ENCODE measurements at places on chromosomes 5 and 9.

DNA sequence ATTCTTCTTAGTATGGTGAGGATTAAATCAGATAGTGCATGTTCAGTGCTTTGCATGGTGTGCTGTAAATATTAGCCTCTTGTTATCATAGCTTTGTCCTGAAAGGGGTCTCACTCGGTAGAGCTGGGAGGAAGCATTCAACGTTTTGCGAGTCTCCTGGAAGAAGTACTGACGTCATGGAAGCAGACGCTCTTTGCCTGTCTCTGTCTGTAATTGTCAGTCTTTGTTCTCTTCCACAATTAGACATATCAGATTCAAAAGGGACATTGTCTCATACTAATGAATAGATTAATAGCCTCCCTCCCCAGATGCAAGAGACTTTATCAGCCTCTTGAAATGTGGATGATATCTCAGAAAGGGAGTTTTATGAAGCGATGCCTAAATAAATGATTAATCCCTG, 91.8 kb upstream of the CXCL14 start:
- DNase-seq = no peak

DNA sequence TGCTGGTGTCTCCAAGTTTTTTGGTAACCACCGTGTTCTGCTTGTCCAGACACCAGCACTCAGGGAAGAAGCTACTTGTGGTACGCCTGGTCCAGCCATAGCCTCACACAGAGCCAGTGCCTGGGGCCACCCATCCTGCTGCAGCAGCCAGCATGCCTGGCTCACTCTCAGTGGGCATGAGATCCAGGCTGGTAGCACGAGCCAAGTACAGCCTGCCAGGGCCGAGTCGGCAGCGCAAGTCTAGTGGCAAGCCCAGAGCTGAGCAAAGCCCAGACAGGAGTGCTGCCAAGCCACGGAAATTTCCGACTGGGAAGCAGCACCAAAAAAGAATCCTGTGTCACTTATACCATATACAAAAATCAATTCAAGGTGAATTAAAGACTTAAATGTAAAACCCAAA, 36.3 kb upstream of the FBXL17 start:
- DNase-seq = peak; percentile 74

DNA sequence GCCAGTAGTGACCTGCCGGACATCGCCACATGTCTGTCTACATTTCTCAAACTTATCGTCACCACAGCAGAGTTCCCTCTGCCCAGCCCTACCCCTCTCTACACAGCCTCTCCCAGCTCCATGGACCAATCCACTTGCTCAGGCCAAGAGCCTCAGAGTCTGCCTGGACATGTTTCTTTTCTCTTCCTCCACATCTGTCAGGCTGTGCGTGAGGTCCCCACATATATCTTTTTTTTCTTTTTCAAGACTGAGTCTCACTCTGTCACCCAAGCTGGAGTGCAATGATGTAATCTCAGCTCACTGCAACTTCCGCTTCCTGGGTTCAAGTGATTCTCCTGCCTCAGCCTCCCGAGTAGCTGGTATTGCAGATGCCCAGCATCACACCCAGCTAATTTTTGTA, 62.7 kb upstream of the GGTA1 start:
- no peak for DNase-seq

DNA sequence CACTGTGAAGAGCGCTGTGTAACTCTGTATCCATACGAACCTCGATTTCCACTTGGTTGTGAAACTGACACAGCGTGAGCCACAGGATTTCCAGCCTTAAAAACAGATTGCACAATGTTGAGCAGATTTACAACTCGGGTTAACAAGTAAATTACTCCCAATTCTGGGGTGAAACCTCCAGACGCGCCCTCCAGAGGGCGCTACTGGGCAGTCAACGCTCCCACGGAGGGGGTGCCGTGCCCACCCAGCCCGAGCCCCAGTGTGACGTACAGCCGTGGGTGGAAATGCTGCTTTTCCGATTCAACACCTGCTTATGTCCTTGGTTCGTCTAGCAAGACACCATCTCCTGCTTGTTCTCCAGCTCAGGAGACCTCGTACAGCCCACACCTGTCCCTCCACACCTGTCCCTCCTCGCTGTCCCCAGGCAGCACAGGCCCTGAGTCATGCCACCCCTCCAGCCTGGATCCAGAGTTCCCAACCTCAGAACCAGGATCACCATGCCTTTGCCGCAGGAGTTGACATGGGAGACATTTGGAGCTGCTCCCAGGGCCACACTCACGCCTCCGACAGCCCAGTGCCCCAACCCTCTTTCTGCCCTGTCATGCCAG, 34.4 kb upstream of the SLC6A3 start:
- no peak for DNase-seq

GRCh38 chr5:116396476-116397099, 178.0 kb downstream of the SEMA6A start:
- no peak for DNase-seq

- peak; percentile 14 for DNase-seq
These were observed 53.9 kb downstream of the AHRR start for GRCh38 chr5:375336-375920.

DNA sequence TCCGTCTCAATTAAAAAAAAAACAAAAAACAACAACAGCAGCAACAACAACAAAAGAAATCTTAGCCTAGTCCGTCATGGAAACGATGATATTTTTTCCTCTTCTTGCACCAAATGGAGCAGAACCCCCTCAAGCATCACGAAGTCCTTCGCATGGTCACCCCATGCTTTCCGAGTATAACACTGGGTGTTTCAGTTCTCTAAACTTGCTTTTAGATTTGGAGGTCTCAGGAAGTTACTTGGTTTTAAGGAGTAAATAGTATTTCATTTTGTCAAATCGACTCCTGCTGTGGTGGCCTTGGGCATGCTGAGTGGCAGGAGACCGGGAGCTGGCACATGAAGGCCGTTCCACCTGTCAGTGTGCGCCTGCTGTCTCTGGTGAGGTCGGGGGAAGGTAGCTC, 118.5 kb upstream of the CACNA1B start:
- no peak for DNase-seq

DNA sequence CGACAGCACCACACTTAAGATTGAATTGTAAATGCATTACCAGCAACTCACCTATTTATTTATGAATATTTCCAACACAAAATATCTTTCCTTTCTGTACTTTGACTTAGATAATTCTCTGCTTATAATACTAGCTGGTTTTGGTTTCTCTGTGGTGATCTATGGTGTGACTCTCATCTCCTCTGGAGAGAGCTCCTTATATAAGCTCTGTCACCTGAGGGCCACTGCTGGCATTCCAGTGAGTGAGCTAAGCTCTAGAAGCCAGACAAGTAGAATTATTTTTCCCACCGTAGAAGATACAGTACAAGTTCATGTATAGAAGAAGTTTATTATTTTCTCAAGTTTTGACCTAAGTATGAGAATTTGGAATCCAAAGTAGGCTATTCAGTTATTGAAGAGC, 111.5 kb downstream of the CDC42SE2 start:
- no peak for DNase-seq

DNA sequence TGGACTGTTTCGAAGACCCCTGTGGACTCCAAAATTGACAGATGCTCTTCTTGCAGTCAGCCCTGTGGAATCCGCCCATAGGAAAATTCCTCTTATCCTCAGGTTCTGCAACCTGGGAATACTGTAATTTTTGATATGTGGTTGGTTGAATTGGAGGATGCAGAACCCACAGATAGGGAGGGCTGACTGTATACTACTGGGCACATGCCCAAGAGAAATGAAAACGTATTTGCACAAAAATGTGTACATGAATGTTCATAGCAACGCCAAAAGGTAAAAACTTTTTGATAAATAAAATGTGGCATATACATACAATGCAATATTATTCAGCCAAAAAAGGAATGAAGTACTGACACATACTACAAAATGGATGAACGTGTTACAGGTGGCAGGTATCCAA, 1.9 kb upstream of the SNAPC3 start:
- DNase-seq = no peak

DNA sequence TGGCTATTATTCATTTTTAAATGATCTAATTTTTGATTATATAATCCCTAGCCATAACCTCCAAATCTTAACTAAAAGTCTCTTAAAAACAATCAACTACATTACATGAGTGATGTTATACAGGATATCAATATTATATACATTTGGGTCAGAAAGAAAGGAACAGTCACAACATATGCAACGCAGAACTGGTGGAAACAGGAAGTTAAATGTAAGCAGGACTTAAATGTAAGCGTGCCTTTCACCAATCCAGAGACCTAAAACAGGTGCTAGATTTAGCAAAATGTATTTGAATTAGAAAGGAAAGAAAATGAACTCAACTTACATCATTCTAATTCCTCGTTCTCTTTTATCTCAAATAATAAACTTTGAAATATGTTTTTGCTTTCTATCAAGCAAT, 738.5 kb downstream of the PTPRD start:
- DNase-seq = no peak

DNA sequence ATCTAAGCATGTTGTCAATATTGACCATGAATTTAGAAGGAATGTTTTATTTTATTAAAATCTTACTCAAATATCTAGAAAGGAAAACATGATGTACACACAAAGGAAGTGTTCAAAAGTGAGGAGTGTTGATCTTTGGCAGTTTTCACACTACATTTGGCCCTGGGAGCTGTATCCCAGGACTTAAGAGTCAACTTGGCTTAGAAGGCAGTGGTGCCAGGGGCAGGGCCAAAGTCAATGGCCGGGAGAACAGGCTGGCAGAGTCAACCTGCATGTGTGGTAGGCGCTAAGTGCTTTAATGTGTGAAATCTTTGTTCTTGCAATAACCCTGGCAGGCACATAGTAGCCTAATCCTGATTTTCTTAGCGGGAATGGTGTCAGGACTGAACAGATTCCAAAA, 228.4 kb downstream of the TENT4A start:
- no peak for DNase-seq

GRCh38 chr5:158511454-158511853, 588.3 kb downstream of the EBF1 start:
- DNase-seq = no peak

DNA sequence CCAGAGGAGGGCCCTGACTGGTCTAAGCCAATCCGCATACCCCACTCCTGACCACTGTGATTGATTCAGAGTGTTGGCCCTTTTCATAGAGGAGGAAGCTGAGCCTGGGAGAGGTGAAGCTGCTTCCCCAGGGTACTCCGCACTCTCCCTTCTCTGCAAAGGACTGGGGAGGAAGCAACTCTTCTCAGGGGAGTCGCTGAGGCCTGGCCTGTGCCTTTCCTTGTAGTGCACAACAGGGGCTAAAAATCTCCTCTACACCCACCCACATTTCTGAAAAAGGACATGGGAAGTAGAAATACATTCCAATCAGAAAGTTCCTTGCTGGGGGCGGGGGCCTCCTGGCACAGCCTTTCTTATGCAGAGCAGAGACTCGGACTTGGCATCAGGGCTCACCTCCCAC, 22.2 kb downstream of the AK8 start:
- DNase-seq = no peak

DNA sequence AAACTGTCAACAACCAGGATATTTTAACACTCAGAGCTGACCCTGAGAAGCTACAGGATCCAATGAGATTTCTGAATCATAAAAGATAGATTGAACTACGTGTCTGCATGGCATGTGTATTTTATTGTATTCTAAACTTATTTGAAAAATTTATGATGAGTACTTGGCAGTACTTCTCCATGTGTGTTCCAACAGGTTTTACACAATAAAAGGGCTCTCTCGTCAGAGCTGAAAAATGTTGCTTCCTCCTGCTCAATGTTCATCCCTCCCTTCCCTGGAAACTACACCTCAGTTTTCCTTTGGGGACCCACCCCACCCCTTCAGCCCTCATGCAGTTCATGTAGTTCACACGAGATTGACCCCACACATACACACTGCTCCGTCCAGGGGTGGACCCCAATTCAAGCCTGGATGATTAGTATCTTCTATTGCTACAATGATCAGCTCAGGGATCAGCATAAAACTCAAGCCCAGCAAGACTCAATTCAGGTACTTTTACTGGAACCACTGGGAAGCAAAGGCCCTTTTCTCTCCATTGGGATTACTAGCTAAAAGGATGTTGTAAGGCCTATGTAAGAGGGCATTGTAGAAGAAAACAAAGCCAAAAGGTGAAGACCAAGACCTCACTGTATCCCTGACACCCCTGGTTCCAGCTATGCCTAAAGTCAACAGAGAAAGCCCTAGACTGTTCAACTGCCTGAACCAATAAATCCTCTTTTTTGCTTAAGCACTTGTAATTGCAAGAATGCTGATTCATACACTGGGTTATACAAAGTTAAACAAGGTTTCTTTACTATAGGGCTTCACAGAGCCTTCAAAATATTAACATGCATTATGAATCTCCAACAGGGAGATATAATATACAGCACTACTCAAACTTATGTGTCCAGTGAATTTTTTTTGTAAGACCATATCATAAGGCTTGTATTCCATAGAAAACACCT, 112.6 kb downstream of the SAXO1 start:
- DNase-seq = no peak

DNA sequence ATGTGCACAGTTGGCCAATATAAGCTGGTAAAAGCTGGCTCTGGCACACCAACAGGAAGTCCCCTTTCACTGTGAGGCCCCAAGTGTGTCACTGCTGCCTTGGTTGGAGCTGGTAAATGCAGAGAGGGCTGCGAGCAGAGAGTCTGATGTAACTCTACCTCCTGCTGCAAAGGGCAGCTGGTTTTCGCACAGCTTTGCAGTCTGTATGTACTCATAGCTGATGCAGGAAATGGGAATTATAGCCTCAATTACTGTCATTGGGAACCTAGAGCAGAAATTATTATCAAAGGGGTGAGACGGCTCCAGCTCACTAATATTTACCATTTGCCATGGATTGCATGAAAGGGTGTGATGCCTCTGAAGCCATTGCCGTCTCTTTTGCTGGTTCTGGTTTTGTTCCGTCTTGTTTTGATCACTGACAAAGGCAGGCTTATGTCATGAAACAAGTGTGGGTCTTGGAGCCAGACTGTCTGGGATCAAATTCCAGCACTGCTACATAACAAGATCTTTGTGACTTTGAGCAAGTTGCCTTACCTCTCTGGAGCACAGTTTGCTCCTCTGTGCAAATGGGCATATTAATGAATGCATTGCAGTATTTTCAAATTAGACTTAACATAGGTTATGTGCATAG, 124.3 kb upstream of the SLC25A48 start:
- no peak for DNase-seq

- no peak for DNase-seq
These were observed 4.0 kb downstream of the PCDHGC3 start for GRCh38 chr5:141479776-141480175.

DNA sequence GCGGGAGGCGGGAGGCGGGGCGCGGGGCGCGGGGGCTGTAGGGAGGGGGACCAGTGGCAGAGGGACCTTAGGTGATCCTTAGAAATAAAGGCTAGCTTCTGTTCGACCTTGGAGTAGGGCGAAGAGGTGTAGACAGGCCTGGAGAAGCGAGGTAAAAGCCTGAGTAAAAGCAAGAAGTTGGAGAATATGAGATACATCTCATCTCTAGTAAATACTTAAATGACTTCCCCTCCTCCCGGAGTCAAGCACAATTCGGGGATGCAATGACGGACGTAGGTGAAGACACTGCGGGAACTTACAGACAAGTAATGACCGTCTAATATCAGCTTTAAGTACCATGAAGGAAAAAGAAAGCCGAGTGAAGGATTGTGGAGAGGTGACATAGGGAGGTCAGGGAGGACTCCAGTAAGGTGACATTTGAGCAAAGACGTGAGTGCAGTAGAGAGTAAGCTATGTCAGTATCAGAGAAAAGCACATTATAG, 466 bp downstream of the SMC2 start:
- DNase-seq = no peak

GRCh38 chr9:134321946-134322741, 4.1 kb upstream of the RXRA start:
- peak; percentile 18 for DNase-seq

- DNase-seq = no peak
These were observed 9.1 kb upstream of the ERMP1 start for GRCh38 chr9:5841771-5842573.
